Endothelial cell of coronary artery (primary cell): ENCODE measurements at places on chromosomes 1 and 21. TPM values are rescaled to one million over a fixed set of nuclear protein-coding genes. Genes with fewer than 3 reads are reported as not detected.

Gene AMY1A
- not detected in 2 replicates for total RNA-seq

Gene ARHGEF19
- total RNA-seq = 3.6 and 5.1 TPM in 2 replicates

Gene ATP1A4
- not detected in 2 replicates for total RNA-seq

Gene SAMSN1
- total RNA-seq = 0.75 and 6.5 TPM in 2 replicates

Gene ALX3
- total RNA-seq = not detected in 2 replicates

Gene CCDC17
- 0.54 and 1.1 TPM in 2 replicates for total RNA-seq

Gene DNALI1
- 1.5 and 3.1 TPM in 2 replicates for total RNA-seq

Gene BLACAT1
- under 0.01 TPM in 1 of 2 replicates, not detected in the other for total RNA-seq

Gene ANXA9
- total RNA-seq = not detected in 2 replicates

Gene PCSK9
- under 0.01 TPM in 2 replicates for total RNA-seq

Gene GABRD
- not detected in 2 replicates for total RNA-seq

Gene PIK3CD
- total RNA-seq = 3.6 and 4.0 TPM in 2 replicates

Gene KCNN3
- 0.09 and 0.19 TPM in 2 replicates for total RNA-seq

Gene SLAMF1
- total RNA-seq = not detected in 2 replicates

Gene FCRL1
- total RNA-seq = not detected in 2 replicates

Gene GOLT1A
- total RNA-seq = 0.09 TPM in 1 of 2 replicates, not detected in the other

Gene IL22RA1
- total RNA-seq = under 0.01 TPM in 1 of 2 replicates, not detected in the other

Gene CCDC181
- 0.09 TPM in 2 replicates for total RNA-seq

Gene ACAP3
- 22.7 and 37.0 TPM in 2 replicates for total RNA-seq

Gene GBP1
- 15.2 and 25.5 TPM in 2 replicates for total RNA-seq

Gene SPRR2B
- not detected in 2 replicates for total RNA-seq

Gene KIAA0040
- total RNA-seq = 5.2 and 17.3 TPM in 2 replicates

Gene FAM72C
- 0.19 and 1.5 TPM in 2 replicates for total RNA-seq

Gene PRELP
- under 0.01 TPM in 1 of 2 replicates, not detected in the other for total RNA-seq

Gene CLCA1
- total RNA-seq = not detected in 2 replicates

Gene WNT9A
- total RNA-seq = 1.3 and 4.4 TPM in 2 replicates

Gene PGLYRP3
- not detected in 2 replicates for total RNA-seq

Gene MCOLN2
- total RNA-seq = 0.09 TPM in 1 of 2 replicates, not detected in the other

Gene SHISAL2A
- total RNA-seq = not detected in 2 replicates
